ENCODE measurements at places on chromosomes 2 and 18.

DNA sequence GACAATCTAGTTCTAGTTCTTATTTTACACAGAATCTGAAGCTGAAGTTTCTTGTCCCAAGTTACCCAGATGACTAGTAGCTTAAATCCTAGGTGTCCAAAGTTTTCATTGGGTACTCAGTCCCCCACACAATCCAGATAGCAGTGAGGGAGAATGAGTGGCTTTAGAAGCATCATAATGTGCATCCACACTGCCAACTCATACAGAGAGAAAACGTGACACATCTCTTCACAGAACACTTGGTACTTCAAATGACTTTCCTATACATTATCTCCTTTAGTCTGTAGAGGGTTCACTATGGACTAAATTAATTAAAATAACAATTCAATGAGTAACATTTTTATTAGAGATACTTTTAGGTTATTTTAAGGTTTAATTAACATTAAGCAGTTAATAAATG, 45.2 kb downstream of the STRADB start:
- DNase-seq, result no peak

- no peak for DNase-seq
These were observed 765.0 kb upstream of the CELF4 start for GRCh38 chr18:38330573-38330972.

DNA sequence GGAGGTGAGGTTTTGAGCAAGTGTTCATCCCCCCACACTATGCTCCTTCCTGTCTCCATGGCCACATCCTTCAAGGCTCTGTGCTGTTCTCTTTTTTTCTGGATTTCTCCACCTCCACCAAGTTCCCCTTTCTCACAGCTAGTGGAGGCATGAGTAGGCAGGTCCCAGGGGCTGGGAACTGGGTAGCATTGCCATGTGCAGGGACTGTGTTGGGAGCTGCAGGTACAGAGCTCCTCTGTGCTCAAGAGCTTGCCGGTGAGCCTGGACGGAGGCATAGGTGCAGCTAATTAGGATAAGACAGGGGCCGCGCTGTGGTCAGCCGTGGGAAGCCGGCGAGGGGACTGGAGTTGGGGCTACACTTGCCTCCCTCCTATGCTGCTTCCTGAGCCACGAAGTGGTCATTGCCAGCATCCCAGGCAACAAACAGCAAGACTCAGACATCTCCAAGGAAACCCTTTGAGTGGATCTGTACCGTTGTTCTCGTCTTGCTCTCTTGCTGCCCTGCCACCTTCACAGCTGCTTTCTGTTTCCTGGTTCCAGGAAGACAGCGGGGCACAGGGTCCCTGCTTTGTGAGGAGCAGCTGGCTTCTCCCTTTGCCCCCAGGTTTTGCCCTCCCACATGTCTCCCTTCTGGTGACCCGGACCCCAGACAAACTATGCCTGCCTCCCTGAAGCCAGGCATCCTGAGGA, 36.9 kb downstream of the ATOH8 start:
- DNase-seq, result no peak

- peak; percentile 28 for DNase-seq
These were observed 3.8 kb downstream of the LBH start for GRCh38 chr2:30235008-30235655.

DNA sequence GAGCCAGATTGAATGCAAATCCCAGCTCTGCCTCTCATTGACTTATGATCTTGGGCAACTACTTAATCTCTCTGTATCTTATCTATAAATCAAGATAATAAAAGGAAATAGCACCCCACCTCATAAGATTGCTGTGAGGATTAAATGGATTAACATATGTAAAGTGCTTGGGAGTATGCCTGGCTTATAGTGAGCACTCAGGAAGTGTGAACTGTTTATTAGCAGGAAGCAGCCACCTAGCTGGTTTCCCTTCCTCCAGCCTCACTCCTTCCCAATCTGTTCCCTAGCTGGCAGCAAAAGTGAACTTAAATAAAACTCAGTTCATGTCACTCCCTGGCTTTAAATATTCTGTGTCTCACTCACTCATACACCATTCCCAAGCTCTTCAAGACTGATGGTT, 526.6 kb upstream of the PKDCC start:
- no peak for DNase-seq

GRCh38 chr18:50161597-50162205, 33.2 kb downstream of the MYO5B start:
- no peak for DNase-seq

- DNase-seq, result no peak
These were observed 476 bp downstream of the VSNL1 start for GRCh38 chr2:17540813-17541530.

- peak; percentile 88 for DNase-seq
These were observed 139.6 kb downstream of the TRABD2A start for GRCh38 chr2:84741182-84741822.

DNA sequence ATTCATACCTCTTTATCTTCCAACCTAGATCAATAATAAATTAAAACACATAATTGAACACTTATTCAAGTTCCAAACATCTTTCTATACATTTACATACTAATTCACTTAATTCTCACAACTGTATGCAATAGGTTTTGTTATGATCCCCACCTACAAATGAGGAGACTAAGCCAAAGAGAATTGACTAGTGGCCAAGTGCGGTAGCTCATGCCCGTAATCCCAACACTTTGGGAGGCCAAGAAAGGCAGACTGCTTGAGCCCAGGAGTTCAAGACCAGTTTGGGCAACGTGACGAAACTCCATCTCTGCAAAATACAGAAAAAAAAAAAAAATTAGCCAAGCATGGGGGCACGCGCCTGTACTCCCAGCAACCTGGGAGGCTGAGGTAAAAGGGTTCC, 36.8 kb downstream of the KCNG3 start:
- DNase-seq, result peak; percentile 74

GRCh38 chr2:217802876-217803652, 199.7 kb downstream of the TNS1 start:
- DNase-seq, result peak; percentile 9

- no peak for DNase-seq
These were observed 6.1 kb downstream of the CFAP221 start for GRCh38 chr2:119550346-119550745.

DNA sequence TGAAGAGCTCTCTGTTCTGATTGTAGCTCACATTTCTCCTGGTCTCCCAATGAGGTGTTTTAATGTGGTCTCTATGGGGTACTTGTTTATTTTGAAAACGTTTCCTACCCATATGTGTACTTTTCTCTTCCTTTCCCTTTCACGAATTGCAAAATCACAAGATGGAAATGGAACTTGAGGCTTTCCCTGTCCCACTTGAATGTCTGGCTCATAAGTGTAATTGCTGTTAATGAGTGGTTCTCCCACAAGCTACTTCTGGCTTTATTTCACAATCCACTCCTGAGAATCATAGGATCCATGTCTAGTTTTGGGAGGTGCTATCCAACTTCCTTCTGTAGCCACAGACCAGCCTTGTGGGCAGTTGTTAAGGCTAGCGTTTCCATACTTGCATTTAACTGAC, 81.1 kb upstream of the CAVIN2 start:
- DNase-seq, result no peak

DNA sequence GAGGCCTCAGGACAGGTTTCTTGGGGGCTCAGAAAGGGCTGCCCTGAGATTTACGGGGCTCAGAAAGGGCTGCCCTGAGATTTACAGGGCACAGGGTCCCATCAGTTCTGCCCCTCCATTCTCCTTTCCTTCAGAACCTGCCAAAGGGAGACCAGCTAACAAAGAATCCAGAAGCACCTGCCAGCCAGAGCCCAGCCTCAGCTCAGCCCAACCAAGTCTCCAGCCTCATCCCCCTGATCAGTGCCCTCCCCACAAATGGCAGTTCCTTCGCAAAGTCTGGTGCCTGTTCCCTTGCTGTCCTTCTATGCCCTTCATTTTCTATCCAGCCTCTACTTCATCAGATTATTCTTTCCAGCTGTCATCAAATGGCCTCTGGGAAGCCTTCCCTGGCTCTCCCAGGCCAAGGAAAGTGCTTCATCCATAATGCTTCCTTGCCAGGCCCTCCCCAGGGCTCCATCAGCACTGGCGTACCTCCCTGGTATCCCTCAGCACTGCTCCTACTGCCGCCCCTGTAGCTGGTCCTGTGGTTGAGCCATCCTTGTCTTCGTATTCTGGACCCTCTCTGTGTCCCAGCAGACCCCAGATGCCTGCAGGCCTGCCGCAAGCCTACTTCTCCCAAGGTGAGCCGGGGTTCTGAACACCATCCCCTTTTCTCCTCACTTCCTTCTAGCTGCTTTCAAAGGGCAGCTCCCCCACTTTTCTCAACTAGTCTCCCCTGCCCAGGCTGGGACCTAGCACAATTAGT, 96.2 kb upstream of the EPAS1 start:
- DNase-seq, result peak; percentile 31

GRCh38 chr2:119059940-119060339, 98.6 kb downstream of the C1QL2 start:
- no peak for DNase-seq

- DNase-seq, result no peak
These were observed 40.8 kb upstream of the MYO1B start for GRCh38 chr2:191204433-191204832.

- no peak for DNase-seq
These were observed 336 bp upstream of the DDX1 start for GRCh38 chr2:15591373-15591691.

- DNase-seq, result peak; percentile 95
These were observed 8.3 kb downstream of the OSR1 start for GRCh38 chr2:19349911-19350677.

GRCh38 chr2:154688373-154688772, 10.1 kb upstream of the KCNJ3 start:
- DNase-seq, result no peak

DNA sequence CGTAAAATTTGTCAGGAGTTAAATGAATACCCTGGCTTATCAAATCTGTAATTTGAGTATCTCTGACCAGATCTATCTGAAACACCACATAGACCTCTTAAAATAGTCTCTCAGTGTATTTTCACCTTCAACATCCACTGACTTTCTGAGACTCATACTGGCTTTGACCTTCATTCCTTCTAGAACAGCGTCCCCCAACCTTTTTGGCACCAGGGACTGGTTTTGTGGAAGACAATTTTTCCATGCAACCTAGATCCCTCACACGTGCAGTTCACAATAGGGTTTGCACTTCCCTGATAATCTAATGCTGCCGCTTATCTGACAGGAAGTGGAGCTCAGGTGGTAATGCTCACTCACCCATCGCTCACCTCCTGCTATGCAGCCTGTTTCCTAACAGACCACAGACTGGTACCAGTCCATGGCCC, 3.2 kb downstream of the NBAS start:
- no peak for DNase-seq

DNA sequence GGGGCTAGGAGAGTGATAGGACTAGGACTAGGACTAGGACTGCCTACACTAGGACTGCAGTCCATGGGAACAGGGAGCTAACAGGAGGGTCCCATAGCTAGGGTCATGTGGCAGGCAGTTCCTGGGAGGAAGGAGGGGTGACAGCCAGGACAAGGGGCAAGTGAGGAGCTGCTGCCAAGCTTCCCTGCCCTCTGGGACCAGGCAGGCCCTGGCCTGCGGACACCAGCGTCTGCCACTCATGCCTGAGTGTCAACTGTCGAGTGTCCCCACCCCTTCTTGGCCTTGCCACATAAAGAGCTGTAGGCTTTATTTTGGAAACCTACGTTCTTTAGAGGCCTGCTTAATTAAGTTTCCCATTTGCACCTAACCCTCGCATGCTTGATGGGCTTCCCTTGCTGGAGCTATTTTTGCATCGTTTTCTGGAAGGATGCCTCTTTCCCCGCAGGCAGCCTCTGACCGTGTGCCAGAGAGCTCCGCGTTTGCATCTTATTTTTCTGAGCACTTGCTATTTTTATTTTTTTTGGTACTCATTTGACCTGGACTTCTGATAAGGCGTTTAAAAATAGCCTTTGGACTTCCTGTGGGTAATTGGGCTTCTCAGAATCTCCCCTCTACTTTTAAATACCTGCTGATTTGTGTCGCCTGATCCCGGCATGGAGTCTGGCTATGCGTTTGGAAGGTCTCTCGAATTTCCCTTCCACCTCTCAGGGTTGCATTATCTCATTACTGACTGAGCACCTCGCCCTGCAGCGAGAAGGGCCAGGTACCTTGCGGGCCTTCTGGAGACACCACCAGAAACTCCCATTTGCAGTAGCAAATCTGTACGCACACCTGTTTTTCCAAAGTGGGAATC, 66.4 kb downstream of the SH3RF3 start:
- no peak for DNase-seq

DNA sequence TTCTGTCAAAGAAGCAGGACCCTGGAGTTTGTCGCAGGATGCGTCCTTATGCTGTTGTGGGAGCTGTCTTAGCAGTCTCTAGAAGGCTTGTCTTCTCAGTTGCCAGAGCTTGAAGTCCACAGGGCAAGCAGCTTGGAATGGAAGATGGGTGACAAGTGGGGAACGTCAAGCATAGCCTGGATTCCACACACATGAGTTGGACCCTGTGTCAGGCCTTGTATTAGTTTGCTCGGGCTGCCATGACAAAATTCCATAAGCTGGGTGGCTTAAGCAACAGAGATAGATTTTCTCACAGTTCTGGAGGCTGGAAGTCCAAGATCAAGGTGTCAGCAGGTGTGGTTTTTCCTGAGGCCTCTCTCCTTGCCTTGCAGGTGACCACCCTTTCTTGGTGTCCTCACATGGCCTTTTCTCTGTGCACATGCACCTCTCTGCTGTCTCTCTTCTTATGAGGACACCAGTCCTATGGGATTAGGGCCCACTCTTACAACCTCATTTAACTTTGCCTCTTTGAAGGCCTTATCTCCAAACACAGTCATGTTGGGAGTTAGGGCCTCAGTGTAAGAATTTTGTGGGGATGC, 51.3 kb downstream of the THNSL2 start:
- no peak for DNase-seq
